ENCODE measurements at places on chromosomes 2 and 18.

- no peak for DNase-seq
These were observed 633 bp downstream of the MALT1 start for GRCh38 chr18:58671632-58672564.

- no peak for DNase-seq
These were observed 77.5 kb upstream of the TTC21B start for GRCh38 chr2:166031054-166031453.

GRCh38 chr2:648476-649424 is 28.5 kb downstream of the TMEM18 start:
- no peak for DNase-seq

- DNase-seq: no peak
These were observed 21.0 kb downstream of the MROH2A start for GRCh38 chr2:233799087-233799665.

- no peak for DNase-seq
These were observed 134.2 kb upstream of the CHAC2 start for GRCh38 chr2:53633441-53633840.

DNA sequence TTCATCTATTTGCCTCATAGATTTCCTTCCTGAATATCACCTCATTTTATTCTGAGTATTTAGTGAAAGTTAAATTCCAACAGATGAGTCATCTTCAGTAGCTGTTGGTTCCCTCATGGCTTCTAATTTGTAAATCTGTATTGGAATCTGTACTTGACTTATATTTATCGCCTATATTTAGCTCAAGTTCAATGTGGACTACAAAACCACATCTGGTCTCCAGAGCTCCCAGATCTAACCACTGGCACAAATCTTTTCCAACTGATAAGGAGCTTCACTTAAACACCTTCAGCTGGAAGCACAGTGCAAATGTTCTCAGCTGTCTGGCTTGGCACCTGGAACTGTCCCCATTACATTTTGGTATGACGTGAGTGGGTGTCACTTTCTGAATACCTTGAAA is 82.8 kb upstream of the DSEL start:
- DNase-seq: no peak

GRCh38 chr18:39958876-39959275 is 1996.2 kb upstream of the PIK3C3 start:
- DNase-seq: no peak
